ENCODE measurements at places on chromosomes 2 and 18. TPM values are rescaled to one million over a fixed set of nuclear protein-coding genes. Genes with fewer than 3 reads are reported as not detected.

The LCT gene
- total RNA-seq: under 0.01 TPM

- no peak for DNase-seq
Observed at GRCh38 chr2:31698722-31699121, 118.0 kb upstream of the SRD5A2 start.

The ABCG5 gene
- total RNA-seq: not detected

DNA sequence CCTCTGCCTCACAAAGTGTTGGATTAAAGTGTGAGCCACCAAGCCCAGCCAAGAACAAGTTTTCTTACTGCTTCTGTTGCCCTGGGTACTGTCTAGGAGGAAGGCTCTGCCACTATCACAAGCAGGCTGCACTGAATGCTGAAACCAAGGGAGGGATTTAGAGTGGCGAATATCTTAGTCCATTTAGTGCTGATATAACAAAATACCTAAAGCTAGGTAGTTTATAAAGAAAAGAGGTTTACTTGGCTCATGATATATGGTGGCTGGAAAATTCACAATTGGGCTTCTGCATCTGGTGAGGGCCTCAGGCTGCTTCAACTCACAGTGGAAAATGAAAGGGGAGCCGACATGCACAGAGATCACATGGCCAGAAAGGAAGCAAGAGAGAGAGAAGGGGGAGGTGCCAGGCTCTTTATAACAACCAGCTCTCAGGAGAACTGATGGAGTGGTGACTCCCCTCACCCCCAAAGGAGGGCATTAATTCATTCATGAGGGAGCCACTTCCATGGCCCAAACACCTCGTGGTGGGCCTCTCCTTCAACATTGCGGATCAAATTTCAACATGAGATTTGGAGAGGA is 146.0 kb upstream of the SERPINE2 start:
- no peak for DNase-seq

GRCh38 chr18:70376914-70377258 is 88.0 kb downstream of the SOCS6 start:
- DNase-seq: no peak

DNA sequence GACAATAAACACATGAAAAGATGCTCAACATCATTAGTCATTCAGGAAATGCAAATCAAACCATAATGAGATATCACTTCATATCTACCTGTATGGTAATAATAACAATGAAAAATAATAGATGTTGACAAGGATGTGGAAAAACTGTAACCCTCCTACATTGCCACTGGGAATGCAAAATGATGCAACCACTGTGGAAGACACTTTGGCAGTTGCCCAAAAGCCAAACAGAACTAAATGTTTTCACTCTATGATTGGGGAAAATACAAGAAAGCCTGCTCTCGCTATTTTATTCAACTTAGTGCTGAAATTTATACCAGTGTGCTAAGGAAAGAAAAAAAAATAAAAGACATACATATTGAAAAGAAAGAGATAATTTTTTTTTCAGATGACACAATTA is 934.5 kb downstream of the CNTNAP5 start:
- DNase-seq: peak; percentile 57

DNA sequence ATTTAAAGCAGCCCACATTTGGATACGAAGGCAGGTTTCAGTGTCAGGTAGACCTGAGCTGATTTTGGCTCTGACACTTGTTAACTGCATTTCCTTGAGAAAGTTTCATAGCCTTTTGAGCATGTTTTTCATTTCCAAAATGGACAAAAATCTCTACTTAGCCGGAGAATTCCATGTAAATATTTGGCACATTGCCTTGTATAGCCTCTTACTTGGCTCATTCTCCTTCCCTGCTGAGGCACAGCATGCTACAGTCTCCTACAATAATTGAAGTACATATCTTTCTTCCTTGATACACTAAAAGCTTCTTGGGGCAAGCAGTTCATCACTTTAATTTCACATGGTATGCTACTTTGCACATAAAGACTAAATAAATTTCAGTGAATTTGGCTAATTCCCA is 772.2 kb upstream of the CHAC2 start:
- peak; percentile 4 for DNase-seq

- no peak for DNase-seq
Observed at GRCh38 chr2:31983762-31984467, 26.9 kb downstream of the MEMO1 start.

DNA sequence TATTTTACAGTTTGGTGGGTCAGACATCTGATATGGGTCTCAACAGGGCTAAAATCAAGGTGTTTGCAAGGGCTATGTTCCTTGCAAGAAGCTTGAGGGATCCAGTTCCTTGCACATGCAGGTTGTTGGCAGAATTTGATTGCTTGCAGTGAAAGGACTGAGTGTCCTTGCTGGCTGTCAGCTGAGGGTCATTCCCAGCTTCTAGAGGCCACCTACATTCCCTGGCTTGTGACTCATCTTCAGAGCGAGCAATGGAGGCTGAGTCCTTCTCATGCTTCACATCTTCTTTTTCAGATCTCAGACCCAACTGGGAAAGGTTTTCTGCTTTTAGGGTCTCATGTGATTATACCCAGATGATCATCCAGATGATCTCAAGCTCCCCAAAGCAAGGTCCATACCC is 12.4 kb downstream of the MEX3C start:
- DNase-seq: no peak

The TGIF1 gene
- total RNA-seq: 157 TPM

GRCh38 chr2:98185801-98186200 is 98.8 kb downstream of the VWA3B start:
- no peak for DNase-seq

The HOXD13 gene
- not detected for total RNA-seq

GRCh38 chr2:60500861-60501260 is 52.6 kb downstream of the BCL11A start:
- no peak for DNase-seq

DNA sequence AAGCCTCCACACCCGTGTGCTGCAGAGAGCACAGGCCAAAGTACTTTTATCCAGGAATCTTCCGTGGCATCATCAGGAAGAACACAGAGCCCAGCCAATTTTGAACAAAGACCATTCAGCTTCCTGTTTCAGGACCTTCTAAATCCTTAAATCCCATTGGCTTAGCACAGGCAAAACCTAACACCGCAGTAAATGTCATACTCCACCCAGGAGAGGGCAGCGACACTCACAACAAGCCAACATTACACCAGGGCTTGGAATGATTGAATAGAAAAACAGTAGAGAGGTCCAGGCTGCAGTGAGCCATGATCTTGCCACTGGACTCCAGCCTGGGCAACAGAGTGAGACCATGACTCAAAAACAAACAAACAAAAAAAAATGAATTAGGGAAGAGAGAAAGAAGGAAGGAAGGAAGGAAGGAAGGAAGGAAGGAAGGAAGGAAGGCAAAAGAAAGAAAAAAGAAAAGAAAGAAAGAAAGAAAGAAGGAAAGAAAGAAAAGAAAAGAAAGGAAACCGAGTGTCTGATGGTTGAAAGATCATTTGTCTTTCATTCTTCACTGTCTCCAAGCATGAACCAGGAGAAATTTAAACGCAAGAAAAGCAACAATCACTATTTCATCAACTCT is 144.6 kb upstream of the SATB2 start:
- DNase-seq: peak; percentile 7

Data from fibroblast of lung (primary cell).